ENCODE measurements at places on chromosomes 5 and 9. TPM values are rescaled to one million over a fixed set of nuclear protein-coding genes. Genes with fewer than 3 reads are reported as not detected.
A peak's percentile ranks its signal among the peaks of the same experiment; 100 is the strongest.

GRCh38 chr5:135009736-135010501, 24.1 kb downstream of the PITX1 start:
- peaks cover 25% of the 10 kb centered on the region for H3K4me1 ChIP-seq
- no peak overlapping the region for H3K27ac ChIP-seq
- H3K4me3 ChIP-seq, result no peak overlapping the region
- DNase-seq, result no peak

WDR38 gene
- not detected for total RNA-seq

BHMT2 gene
- 7.9 TPM for total RNA-seq

CCIN gene
- total RNA-seq, result not detected

DNA sequence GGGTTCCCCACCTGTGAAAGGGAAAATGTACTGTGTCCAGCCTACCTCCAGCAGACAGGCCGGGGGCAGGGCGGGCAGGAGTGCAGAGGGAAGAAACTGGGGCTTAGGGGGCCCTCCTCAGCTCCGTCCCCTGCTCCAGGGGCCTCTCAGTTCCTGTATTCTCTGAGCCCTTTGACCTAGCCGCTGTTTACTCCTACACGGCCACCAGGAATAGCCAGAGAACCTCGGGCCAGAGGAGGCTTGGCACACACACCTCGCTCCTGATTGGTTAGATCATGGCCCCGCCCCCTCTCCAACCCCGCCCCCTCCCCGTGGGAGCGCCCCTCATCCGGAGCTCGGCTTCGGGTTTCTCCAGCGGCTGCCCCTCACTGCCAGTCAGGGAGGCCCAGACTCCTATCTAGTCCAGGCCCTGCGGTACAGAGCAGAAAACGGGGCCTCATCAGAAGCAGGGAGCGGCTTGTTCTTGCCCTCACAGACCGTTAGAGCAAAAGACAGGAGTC, 2.2 kb downstream of the ST6GALNAC6 start:
- H3K27ac ChIP-seq, result peak overlapping the region; percentile 95
- DNase-seq, result peak; percentile 87
- H3K4me1 ChIP-seq, result peaks cover 43% of the 10 kb centered on the region
- H3K4me3 ChIP-seq, result peak overlapping the region; percentile 99
- peaks cover 39% of the 10 kb centered on the region for H3K36me3 ChIP-seq
- H3K27me3 ChIP-seq, result no peaks in the 10 kb centered on the region

DNA sequence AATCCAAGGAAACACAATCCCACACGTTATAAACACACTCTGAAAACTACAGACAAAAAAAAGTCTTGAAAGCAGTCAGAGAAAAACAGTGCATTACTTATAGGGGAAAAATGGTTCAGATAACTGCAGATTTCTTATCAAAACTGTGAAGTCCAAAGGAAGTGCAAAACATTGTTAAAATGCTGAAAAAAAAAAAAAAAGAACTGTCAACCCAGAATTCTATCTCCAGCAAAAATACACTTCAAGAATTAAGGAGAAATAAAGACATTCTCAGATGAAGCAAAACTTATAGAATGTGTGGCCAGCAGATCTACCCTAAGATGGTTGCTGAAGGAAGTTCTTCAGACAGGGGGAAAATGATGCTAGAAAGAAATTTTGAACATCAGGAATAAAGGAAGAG, 40.4 kb downstream of the ADAMTS2 start:
- H3K36me3 ChIP-seq, result no peaks in the 10 kb centered on the region
- no peaks in the 10 kb centered on the region for H3K4me1 ChIP-seq
- no peak for DNase-seq
- H3K27ac ChIP-seq, result no peak overlapping the region

DNA sequence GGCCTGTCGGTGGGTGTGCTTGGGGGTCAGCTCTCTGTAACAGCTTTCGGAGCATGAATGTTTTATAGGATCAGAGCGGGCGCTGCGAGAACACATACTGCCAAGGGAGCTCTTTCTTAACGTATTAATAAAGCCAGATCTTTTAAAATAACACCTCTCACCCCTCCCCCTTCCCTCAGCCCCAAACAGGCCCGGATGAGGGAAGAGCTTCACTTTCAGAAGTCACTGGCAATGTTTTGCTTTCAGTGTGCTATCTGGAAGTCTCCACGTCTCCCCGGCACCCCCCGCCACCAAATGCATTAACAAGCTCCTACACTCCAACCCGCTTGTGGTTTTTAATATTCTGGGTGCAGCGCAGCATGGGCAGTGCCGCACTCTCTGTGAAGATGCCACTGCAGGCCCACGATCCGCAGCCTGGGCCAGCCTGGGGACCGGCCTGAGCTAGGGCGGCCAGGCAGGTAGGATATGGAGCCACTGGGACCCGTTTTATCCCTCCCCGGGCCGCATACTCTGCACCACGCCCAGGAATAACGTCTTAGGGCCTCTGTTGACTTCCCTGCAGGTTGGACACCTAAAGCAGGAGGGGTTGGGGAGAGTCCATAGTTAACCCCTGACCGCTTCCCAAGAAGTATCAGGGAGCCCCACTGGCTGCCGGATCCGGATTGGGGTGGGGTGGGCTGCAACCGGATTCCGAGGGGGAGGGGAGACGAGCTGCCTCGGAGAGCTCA, 12.6 kb downstream of the NR2F1 start:
- no peak overlapping the region for H3K4me3 ChIP-seq
- H3K27me3 ChIP-seq, result peaks cover 100% of the 10 kb centered on the region
- no peak overlapping the region for H3K27ac ChIP-seq
- H3K36me3 ChIP-seq, result no peaks in the 10 kb centered on the region
- H3K4me1 ChIP-seq, result peaks cover 12% of the 10 kb centered on the region

DNA sequence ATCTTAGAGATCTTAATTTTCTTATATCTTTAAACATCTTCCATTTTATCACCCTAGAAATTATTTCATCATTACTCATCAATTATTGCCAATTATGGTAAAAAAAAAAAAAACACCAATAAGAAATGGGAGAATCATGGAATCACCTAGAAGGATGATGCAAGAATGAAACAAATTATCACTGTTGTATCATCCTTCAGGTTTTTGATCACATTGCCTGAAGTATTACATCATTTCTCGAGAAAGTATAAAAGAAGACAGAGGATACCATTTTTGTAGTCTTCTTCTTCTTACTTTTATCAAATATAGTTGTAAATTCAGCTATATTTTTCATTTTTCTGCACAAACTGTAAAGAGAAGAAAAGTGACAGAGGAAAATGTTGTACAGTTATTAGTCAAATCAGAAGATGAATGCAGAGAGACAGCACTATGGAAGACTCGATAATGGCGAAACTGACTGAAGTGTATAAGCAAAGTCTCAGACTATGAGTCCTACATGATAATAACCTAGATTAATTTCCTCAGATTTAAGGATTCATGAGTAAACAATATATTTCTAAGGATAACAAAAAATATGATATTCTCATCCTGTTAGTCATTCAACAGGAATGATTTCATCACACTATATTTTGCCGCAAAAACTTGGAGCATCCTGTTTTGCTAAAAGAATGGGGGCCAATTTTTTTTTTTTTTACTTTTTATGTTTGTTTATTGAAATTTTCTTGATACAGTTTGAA, 5.9 kb upstream of the STC2 start:
- H3K4me3 ChIP-seq, result no peak overlapping the region
- H3K4me1 ChIP-seq, result peaks cover 19% of the 10 kb centered on the region
- H3K27ac ChIP-seq, result no peak overlapping the region
- H3K27me3 ChIP-seq, result peaks cover 10% of the 10 kb centered on the region
- no peak for DNase-seq

SLC44A1 gene
- 27.0 TPM for total RNA-seq

- no peak for DNase-seq
- H3K27me3 ChIP-seq, result peaks cover 31% of the 10 kb centered on the region
- no peaks in the 10 kb centered on the region for H3K36me3 ChIP-seq
- H3K27ac ChIP-seq, result no peak overlapping the region
- no peak overlapping the region for H3K4me3 ChIP-seq
These were observed 155.5 kb upstream of the RAD23B start for GRCh38 chr9:107127608-107128007.

DNA sequence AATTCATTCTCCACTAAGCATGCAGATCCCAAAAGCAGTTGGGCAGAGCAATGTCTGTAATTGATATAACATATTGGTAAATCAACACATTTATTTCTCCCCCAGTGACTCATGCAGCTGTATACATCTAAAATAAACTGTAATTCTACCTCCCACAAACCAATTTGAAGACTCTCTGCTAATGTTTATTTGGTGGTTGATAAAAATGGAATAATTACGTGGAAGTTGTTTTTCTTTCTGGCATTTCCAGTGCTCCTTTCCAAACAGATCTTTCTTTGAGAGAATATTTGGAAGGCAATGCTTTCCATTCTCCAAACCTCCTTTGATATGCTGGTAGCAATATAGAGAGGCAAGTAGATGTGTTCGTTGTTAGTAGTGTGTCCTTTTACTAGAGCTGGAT, 194.7 kb downstream of the CHSY3 start:
- DNase-seq, result no peak
- no peak overlapping the region for H3K27ac ChIP-seq
- no peaks in the 10 kb centered on the region for H3K27me3 ChIP-seq
- H3K4me3 ChIP-seq, result no peak overlapping the region

PCDHA13 gene
- not detected for total RNA-seq

GRCh38 chr9:97514531-97514930, 13.1 kb downstream of the TMOD1 start:
- peak; percentile 45 for DNase-seq
- H3K4me1 ChIP-seq, result peaks cover 89% of the 10 kb centered on the region
- H3K36me3 ChIP-seq, result peaks cover 7% of the 10 kb centered on the region
- H3K27ac ChIP-seq, result peak overlapping the region; percentile 68
- no peak overlapping the region for H3K4me3 ChIP-seq
- no peaks in the 10 kb centered on the region for H3K27me3 ChIP-seq

DNA sequence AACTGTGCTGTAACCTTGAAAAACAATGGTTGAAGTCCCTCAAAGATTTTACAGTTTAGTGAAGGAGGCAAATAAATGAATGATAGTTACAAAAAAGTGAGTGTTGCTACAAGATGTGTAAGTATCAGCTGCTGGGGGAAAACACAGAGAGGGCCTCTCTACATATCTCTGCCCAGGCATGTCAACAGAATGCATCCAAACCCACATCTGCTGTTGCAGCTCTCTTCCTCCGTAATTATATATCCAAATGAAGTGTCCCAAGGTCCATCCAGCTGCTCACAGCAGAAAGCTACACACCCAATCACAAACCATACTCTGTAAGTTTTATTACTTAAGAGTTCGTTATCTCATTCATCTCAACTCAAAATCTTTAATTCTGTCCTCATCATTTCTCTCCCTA, 584.6 kb downstream of the ANXA1 start:
- no peak overlapping the region for H3K27ac ChIP-seq
- H3K27me3 ChIP-seq, result no peaks in the 10 kb centered on the region
- DNase-seq, result no peak
- no peaks in the 10 kb centered on the region for H3K4me1 ChIP-seq

- no peak overlapping the region for H3K4me3 ChIP-seq
- no peak for DNase-seq
- no peaks in the 10 kb centered on the region for H3K27me3 ChIP-seq
- H3K36me3 ChIP-seq, result peaks cover 4% of the 10 kb centered on the region
- peak overlapping the region; percentile 55 for H3K27ac ChIP-seq
These were observed 5.0 kb downstream of the TNIP1 start for GRCh38 chr5:151075698-151076331.

HMGCS1 gene
- total RNA-seq, result 23.7 TPM

- H3K27ac ChIP-seq, result no peak overlapping the region
- DNase-seq, result no peak
- H3K4me3 ChIP-seq, result no peak overlapping the region
- H3K27me3 ChIP-seq, result no peaks in the 10 kb centered on the region
- H3K36me3 ChIP-seq, result no peaks in the 10 kb centered on the region
These were observed 110.4 kb upstream of the SARDH start for GRCh38 chr9:133848471-133849109.

TLE1 gene
- total RNA-seq, result 8.5 TPM

POU5F2 gene
- 0.16 TPM for total RNA-seq

DNA sequence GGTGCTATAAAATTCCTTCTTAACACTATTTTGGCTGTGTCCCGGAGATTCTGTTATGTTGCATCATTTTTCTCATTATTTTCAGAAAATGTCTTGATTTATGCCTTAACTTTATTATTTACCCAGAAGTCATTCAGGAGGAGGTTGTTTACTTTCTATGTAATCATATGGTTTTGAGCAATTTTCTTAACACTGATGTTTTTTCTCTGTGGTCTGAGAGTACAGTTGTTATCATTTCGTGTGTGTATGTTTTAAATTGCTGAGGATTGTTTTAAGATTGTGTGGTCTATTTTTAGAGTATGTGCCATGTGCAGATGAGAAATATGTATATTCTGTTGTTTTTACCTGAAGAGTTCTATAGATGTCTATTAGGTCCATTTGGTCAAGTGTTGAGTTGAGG, 498.1 kb upstream of the ZNF608 start:
- no peaks in the 10 kb centered on the region for H3K36me3 ChIP-seq
- no peak for DNase-seq
- H3K4me3 ChIP-seq, result no peak overlapping the region
- no peak overlapping the region for H3K27ac ChIP-seq

ADAMTS6 gene
- total RNA-seq, result 1.5 TPM

PCDHGB4 gene
- total RNA-seq, result 4.2 TPM

DNA sequence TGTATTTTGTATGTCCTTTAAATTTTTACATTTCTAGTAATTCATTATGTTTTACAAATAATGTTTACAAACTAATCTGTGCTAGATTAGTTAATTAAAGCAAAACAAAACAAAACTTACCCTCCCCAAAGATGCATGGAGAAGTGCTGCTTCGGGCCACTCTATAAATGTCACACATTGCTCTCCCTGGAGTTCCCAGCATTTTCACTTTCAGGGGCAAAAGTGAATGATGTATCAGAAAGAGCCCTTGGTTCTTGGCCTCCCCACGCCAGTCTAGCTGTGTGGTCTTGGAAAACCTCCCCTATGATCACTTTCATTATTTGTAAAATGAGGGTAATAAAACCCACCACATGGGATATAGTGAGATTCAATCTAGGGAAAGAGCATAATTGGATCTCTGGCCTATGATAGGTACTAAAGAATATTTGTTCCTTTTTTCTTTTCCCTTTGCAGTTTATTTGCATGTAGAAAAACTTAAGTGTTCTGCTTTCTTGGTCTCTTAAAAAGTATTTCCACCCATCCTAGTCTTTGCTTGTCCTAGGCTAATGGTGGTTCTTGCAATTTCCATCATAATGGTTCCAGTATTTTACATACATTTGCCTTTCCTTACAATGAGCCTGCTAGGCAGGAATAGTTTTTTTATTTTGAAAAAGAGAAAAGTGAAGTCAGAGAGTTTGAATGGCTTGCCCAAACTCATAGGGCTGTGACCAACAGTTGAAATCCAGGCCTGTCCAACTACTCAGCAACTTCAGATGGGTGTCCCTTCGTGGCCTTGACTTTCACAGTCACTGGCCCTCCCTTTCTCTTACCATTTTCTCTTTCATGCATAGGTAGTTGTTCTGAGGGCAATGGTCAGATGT, 184.5 kb upstream of the KLF4 start:
- no peak overlapping the region for H3K27ac ChIP-seq
- no peak overlapping the region for H3K4me3 ChIP-seq
- no peaks in the 10 kb centered on the region for H3K4me1 ChIP-seq
- no peaks in the 10 kb centered on the region for H3K27me3 ChIP-seq
- H3K36me3 ChIP-seq, result no peaks in the 10 kb centered on the region

Measured in left ventricle myocardium inferior (tissue), 1 donor.